Ureter (tissue), 1 donor: ENCODE measurements at places on chromosomes 4 and X.

DNA sequence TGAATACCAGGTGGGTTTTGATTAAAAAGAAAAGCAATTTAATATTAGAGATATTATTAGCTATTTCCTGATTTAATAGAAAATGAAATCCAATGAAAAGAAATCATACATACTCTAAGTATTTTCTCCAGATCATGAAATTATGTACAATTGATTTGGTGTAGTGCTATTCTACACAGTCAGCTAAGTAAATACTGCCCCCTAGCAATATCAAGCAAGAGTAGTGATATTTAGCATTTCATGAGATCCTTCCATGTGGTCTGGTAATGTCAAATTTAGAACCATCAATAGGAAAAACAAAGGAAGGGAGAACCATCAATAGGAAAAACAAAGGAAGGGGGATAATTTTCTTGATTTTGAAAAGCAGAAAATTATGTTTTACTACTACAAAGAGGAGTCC lies 114.6 kb downstream of the TBCK start:
- no peak for DNase-seq

DNA sequence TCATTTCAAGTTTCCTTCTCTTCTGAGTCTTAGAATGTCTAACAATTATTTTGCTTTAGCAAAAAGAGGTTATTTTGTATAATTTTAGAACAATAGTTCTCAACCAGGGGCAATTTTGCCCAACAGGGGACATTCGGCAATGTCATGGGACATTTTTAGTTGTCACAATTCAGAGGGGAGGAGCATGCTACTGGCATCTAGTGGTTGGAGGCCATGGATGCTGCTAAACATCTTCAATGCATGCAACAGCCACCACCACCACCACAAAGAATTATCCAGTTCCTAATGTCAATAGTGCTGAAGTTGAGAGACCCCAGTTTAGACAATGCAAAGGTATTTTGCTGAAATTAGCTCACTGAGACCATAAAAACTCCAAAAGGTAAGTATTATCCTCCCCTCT lies 122.5 kb downstream of the ARHGAP6 start:
- no peak for DNase-seq

DNA sequence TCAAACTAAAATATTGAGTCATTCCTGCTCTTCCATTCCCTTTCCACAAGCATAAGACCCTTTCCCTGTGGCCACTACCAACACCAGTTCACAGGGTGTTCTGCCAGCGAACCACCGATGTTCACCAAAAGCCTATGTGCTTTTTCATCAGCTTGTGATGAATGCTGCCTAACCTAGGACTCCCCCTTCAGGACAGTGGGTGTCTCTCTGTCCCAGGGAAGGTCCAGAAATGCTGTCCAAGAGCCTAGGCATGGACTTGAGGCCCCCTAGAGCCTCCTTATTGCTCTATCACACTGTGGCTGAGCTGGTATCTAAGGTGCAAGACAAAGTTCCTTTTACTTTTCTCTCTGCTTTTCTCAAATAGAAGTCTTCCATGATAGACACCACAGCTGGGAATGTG lies 1015.6 kb downstream of the PCDH19 start:
- DNase-seq: no peak

- DNase-seq: no peak
Observed at GRCh38 chr4:141046255-141046654, 87.0 kb downstream of the RNF150 start.
